ENCODE measurements at places on chromosomes 3 and 15.

DNA sequence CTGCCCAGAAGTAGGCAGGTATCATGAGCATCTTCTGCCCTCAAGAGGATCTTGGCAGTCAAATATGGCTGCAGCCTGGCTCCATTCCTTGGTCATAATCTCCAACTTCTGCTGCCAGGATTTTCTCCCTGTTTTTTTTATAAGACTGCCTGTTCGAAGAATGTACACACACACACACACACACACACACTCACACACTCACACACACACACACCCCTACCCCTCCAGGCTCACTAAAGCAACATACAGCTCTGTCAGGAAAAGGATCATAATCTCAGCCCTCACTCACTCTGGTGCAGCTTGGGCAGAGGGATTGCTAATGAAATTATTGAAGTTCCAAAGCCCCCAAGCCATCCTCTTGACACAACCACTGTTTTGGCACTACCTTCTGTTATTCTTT, 129.2 kb upstream of the BFSP2 start:
- DNase-seq = no peak

DNA sequence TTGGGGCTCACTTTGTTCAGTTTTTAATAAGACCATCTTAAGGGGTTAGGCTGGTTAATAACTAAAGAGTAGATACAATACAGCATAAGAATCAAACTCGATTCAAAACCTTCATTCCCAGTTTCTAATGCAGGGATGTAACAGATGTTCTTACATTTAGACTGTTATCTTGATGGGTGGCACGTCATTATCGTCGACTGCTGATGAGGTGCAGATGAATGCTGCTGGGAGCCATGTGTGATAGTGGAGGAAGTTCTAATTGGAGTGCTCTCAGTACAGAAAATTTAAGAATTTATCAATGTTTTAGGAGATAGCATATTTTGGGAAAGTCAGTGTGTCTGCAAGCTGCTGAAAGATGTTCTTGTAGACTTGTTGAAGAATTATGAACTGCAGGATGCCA, 331.5 kb downstream of the PTPRG start:
- no peak for DNase-seq

DNA sequence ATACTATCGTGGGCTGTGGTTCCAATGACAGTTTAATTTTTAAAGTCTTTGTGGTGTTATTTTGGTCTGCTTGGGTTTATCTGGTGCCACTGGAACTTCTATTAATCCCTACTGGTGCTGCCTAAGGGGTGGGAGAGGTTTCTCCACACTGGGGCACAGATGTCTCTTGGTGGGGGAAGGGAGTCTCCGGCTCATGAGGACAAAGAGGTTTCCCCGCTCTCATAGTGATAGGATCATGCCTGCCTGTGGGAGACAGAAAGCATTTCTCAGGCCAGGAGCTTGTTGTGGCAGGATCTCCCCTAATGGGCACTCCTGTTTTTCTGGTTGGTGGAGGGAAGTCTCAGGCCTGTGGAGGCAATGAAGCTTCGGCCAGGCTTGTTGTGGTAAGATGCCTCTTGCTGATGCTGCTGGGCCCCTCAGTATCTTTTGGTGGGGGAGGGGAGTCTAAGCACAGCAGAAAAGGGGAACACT, 84.3 kb upstream of the THRB start:
- DNase-seq = peak; percentile 51

DNA sequence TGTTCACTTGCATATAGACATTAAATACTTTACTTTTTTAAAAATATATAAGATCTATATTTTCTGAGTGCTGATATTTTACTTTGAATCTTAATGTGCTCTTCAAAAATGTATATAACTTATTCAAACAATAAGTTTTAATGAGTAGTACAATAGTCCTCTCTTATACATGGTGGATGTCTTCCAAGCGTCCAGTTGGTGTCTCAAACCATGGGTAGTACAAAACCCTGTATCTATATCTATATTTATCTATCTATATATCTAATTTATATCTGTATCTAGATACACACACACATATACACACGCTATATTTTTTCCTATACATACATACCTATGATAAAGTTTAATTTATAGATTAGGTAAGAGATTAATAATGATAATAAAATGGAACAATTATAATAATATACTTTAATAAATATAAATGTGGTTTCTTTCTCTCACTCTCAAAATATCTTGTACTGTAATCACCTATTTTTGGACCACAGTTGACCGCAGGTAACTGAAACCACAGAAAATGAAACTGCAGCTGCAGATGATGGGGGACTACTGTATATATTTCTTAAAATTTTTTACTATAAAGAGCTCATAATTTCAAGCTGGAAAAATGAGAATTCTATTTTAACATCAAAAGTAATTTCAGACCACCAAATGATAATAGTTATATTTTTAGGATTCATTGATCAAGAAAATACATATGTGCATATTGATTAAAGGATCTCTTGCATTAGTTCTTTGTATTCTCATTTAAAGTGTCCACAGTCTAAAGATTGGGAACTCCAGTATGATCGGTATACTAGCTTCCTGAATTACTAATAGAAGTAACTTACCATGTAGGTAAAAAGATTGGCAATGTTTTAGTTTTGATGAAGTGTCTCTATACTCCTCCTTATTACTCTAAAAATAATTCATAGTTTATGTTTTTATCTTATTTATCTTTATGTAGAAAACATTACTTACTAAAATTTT, 215.1 kb upstream of the MLF1 start:
- no peak for DNase-seq

DNA sequence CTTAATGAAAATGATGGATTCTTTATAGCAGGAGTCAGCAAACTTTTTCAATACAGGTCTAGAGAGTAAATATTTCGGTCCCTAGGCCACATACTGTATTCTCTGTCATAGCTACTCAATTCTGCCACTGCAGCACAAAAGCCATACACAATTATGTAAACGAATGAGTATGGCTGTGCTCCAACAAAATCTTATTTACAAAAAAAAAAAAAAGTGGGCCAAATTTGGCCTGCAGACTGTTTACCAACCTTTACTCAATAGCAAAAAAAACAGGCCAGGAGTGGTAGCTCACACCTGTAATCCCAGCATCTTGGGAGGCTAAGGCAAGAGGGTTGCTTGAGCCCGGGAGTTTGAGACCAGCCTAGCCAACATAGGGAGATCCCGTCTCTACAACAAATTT, 41.1 kb downstream of the TTBK2 start:
- DNase-seq = no peak

GRCh38 chr3:158107605-158108444, 1.6 kb upstream of the SHOX2 start:
- DNase-seq = no peak

GRCh38 chr3:126452213-126452612, 23.5 kb downstream of the ZXDC start:
- no peak for DNase-seq

DNA sequence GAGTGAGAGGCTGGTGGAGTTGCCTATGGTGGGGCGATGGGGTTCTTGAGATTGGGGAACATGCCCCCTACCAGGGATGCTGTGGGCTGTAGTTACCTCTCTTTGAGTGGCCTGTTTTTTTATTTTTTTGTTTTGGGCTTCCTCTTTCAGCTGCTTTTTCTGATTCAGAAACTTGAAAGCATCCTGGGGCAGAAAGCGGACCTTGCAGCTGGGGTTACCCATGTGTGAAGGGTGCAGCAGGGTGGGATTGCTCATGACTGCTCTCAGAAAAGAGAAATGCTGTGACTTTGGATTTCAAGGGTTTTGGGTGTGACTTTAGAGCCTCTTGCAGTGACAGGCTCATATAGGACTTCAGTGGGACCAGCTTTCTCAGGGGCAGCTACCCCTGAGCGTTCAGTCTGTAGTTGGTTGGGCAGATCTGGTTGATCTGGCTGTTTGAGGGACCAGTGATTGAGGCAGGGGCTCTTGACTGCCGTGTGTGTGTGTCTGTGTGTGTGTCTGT, 1.8 kb downstream of the LIMD1 start:
- DNase-seq = no peak

GRCh38 chr3:9386078-9386459, 11.3 kb upstream of the SETD5 start:
- peak; percentile 47 for DNase-seq

DNA sequence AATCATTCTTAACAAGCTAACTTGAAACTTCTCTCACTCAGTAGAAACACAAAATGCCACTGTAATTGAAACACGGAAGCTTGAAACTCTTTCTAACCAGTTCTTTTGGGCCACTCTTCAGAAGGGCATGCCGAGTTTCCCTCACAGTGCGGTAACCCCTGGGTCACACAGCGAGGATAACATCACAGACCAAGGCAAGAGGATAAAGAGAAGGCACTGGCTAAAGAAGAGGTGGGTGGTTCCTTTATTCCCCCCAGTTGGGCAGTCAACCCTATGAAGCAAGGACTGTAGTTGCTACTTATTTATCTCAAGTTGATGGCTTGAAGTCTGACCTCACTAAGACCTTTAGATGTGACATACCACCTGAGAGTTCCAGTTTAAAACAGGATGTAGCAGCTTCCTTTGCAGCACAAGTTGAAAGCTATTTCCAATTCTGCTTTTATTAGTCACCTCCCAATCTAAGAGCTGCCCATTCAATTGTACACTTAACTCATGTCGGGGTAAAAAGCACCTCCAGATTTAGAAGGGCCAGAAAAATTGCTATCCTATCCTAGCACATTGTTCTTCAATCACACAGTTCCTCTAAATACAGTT, 272.4 kb downstream of the TIGIT start:
- no peak for DNase-seq

- no peak for DNase-seq
Measured at GRCh38 chr15:82545002-82545401, 4.7 kb upstream of the RPS17 start.

- no peak for DNase-seq
Measured at GRCh38 chr3:7696320-7696719, 805.3 kb upstream of the LMCD1 start.

- no peak for DNase-seq
Measured at GRCh38 chr15:98785807-98786621, 137.7 kb downstream of the IGF1R start.

- DNase-seq = peak; percentile 49
Measured at GRCh38 chr3:151169262-151169947, 33.6 kb downstream of the GPR171 start.
